ENCODE measurements at places on chromosomes 11 and 22.

DNA sequence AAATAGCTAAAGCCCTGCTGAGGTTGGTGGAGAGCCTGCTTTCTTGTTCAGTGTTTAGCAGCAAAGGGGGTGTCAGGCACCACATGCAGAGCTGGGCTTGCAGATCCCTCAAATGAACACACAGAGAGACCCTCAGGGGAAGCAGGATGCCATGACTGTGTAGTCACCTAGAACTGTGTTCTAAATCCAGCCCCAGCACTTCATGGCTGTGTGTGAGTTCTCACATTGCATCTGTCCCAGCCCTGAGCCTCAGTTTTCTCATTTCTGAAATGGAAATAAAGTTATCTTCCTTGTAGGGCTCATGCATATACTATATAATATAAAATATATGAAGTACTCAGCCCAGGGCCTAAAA is 47.1 kb downstream of the CWC15 start:
- no peak for DNase-seq

DNA sequence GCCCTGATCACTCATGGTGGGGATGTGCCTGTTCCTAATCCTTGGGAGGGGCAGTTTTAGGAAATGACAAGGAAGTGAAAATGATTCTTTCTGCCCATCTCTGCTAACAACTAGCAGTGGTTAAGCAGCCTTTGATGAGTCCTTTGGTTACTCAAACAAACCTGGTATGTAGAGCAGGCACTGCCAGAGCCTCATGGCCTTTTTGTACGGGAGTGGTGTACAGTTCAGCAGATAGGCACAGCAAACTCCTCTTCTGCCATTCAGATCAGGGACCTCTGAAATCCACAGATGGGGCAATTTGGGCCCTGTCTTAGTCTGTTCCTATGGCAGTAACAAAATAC is 66.2 kb downstream of the FZD4 start:
- no peak for DNase-seq

GRCh38 chr11:123421589-123421988 is 8.5 kb upstream of the GRAMD1B start:
- no peak for DNase-seq

DNA sequence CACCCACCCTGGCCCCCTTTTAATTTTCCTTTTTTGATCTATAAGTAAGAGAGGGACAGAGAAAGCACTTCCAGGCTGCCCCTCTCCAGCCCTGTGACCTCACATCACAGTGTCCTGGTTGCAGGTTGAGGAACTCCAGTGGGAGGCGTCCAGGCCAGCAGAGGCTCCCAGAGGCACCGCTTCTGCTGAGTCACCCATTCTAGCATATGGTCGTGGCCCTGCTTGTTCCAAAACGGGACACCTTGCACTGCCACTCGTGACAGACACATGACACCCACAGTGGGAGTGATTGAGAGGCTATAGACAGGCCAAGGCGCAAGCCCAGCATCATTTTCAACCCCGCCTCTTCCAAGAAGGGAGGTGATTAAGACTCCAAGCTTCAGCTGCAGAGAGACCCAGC is 16.0 kb upstream of the TMPRSS4 start:
- no peak for DNase-seq

DNA sequence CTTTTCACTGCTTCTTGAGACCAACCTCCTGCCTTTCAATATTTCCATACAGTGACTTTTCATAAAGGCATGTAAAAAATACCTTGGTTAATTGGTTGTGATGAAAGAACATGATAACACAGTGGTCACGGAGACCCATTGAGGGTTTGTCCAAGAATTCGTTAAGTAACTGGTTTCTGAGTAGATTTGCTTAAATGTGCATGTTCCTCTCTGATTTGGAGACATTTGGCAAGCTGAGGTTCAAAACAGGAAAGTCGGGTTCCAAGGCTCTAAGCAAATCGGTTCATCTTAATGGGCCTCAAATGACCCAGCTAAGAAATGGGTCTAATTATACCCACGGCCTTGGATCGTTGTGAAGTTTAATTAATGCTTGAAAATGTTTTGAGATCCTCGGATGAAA is 36.9 kb upstream of the CCND1 start:
- DNase-seq, result no peak

GRCh38 chr11:20616920-20617319 is 17.5 kb downstream of the SLC6A5 start:
- no peak for DNase-seq

GRCh38 chr22:48101704-48102103 is 1339.3 kb downstream of the TBC1D22A start:
- no peak for DNase-seq

DNA sequence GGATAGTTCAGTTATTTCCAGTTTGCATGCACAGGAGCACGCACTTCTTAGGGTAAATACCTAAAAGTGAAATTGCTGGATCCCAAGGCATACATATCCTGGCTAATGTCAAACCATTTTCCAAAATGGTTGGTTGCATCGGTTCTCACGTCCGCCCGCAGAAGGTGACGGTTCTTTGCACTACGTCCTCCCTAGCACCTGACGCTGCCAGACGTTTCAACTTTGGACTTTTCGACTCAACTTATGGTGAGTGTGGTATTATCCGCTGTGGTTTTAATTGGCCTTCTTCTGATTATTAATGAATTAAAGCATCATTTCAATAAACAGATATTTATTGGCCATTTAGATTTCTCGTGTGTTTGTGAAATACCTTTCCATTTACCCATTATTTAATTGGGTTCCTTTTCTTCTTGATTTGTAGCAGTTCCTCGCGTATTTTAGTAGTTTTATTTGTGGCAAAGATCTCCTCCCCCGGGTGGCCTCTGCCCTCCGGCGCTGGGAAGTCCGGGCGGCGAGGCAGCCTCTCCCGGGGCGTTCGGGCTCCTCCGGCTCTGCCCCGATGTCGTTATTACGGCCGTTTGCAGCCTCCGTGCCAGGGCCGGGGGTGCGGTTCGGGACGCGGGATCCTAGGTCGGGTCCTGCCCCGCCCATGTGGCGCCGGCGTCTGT is at the start of gene JHY:
JHY (plus strand) TSS at position 571 of the 668 bp plus-strand sequence. CDS start 3,091 bp downstream, outside the sequence.
- DNase-seq, result no peak

- no peak for DNase-seq
Measured at GRCh38 chr11:134761926-134762247, 349.8 kb upstream of the B3GAT1 start.

- no peak for DNase-seq
Measured at GRCh38 chr11:72441752-72442207, 7.4 kb upstream of the CLPB start.

DNA sequence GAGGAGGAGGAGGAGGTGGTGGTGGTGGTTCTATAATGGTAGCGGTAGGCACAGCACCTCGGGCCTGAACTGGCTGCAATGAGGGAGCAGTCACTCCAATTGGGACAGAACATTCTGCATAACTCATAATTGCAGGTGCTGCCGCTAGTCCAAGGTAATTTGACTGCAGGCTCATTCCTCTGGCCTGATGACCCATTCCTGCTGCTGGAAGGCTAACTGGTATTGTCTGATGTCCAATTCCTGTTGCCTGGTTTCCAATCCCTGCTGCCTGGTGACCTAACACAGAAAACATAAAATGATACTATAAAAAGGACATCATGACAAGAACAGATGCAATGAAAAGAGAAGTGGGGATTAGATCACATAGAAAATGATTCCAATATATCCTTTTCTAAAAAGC is 7.9 kb upstream of the AGBL2 start:
- DNase-seq, result no peak

DNA sequence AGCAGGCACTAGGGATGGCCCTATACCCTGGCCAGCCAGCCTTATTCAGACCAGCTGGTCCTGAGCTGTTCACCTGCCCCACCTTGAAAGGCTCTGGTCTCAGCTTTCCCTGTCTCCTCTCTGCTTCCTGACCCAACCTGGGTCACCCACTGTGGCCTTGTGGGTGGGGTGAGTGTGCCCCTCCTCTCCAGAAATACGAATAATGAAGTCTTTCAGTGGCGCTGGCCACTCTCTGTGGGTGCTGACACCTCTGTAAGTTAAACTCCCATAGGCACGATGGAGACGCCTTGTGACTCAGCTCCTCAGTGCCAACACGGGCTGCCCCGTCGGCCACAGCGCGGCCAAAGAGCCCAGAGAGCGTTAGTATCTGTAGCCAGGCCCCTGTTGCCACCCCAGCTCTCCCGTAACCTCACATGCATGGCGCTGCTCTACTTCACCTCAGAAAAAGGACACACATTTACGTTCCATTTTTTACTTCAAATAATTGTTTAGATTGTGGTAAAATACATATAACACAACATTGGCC is 74.6 kb upstream of the SEPTIN5 start:
- DNase-seq, result no peak

DNA sequence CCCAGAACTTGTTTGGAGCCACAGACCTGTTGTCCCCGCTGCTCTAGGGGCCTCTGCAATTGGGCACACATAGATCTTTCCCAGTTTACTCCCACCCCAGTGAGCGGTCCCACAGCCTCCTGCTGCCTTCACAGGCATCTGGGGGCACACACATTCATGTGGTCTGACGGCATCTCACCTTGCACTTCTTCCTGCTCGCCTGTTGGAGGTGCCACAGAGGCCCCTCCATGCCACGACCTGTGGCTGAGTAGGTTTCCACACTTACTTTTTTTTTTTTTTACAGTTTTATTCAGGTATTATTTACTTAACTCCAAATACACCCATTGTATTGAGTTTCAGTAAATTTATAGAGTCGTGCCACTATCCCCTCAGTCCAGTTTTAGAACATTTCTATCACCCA is 68.9 kb upstream of the SEPTIN5 start:
- DNase-seq, result no peak

- no peak for DNase-seq
Measured at GRCh38 chr22:48089601-48090331, 1327.3 kb downstream of the TBC1D22A start.

- no peak for DNase-seq
Measured at GRCh38 chr11:44229098-44229497, 80.8 kb downstream of the ALX4 start.

DNA sequence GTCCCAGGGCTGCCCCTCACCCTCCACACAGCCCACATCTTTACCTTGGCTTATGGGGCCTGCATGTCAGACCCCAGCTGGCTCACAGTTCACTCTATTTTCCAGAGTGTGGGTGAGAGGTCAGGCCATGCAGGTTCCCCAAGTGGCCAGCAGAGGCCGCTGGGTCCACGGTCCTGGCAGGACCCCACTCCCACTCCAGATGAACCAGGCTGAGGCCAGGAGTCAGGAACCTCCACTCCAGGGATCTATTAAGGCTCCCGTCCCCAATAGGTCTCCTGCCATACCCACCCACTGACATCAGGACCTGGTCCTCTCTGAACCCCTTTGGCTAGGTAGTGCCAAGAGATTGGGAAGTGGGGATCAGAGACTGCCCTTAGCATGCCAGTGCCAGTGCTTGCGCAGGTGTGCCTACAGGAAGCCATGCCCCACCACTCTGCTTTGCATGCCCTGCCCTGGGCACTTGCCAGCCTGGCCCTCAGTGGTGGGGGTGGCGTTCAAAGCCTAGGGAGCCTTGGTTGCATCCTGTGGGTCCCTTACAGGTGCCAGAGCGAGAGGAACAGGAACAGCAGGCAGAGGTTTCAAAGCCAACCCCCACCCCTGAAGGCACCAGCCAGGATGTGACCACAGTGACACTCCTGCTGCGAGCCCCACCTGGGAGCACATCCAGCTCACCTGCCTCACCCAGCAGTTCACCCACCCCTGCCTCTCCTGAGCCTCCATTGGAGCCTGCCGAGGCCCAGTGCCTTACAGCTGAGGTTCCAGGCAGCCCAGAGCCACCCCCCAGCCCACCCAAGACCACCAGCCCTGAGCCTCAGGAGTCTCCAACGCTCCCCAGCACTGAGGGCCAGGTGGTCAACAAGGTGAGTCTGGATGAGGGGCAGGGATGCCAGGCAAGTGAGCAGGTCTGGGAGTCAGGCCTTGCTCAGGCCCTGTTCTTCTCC is 8.3 kb downstream of the SMTN start:
- DNase-seq, result peak; percentile 37

- DNase-seq, result no peak
Measured at GRCh38 chr11:74493791-74494630, 487 bp upstream of the LIPT2 start.

DNA sequence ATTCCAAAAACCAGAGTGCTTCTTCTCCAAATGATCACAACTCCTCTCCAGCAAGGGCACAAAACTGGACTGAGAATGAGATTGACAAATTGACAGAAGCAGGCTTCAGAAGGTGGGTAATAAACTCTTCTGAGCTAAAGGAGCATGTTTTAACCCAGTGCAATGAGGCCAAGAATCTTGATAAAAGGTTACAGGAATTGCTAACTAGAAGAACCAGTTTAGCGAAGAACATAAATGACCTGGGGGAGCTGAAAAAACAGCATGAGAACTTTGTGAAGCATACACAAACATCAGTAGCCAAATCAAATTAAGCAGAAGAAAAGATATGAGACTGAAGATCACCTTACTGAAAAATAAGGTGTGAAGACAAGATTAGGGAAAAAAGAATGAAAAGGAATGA is 15.5 kb downstream of the OR52M1 start:
- DNase-seq, result no peak
